ENCODE measurements at places on chromosomes 7 and 10.

- no peak for DNase-seq
Observed at GRCh38 chr10:71520042-71520441, 123.3 kb downstream of the CDH23 start.

- DNase-seq: no peak
Observed at GRCh38 chr10:26977635-26978034, 116.9 kb upstream of the ABI1 start.

DNA sequence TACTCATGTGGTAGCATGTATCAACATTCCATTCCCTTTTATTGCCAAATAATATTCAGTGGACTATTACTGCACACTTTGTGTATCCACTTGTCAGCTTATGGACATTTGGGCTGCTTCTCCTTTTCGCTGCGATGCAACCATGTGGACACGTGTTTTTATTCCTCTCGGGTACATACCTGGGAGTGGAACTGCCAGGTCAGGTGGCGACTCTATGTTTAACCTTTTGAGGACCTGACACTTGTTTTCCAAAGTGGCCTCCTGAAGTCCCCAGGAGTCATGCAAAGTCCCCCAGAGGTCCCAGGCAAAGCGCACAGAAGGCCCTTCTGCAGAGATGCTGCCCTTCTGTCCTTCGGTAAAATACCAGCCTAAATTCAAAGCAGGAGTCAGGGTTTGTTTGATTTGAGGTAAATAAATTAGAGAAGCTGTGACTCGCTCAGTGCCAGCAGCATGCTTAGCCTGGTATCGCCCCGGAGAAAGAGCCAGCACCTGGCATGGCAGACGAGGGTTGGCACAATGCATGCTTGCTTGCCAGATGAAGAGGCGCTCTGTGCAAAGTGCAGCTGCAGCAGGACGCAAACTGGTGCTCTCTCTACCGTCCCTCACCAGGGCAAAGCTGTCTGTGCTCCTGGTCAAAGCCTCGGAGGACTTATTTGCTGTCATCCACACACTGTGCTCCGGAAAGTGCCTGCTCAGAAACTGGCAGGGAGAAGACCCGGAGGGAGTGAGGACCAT is 37.8 kb downstream of the HIPK2 start:
- no peak for DNase-seq

DNA sequence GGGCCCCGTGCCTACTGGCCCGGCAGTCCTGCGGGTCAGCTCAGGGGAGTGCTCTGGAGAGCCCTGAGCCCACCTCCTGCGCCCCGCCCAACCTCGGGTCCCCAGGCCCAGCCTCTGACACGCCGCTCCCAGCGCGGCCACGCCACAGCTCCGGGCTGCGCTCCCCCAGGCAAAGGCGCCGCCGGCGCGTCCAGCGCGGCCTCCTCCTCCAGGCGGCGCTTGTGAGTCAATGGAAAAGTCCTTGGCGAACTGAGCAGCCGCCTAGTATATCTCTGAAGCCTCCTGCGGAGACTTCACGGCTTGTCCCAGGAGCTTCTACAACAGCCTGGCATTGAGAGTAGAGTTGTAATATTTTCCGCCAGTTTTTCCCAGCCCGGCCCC is 29.5 kb upstream of the BMS1 start:
- DNase-seq: peak; percentile 49

DNA sequence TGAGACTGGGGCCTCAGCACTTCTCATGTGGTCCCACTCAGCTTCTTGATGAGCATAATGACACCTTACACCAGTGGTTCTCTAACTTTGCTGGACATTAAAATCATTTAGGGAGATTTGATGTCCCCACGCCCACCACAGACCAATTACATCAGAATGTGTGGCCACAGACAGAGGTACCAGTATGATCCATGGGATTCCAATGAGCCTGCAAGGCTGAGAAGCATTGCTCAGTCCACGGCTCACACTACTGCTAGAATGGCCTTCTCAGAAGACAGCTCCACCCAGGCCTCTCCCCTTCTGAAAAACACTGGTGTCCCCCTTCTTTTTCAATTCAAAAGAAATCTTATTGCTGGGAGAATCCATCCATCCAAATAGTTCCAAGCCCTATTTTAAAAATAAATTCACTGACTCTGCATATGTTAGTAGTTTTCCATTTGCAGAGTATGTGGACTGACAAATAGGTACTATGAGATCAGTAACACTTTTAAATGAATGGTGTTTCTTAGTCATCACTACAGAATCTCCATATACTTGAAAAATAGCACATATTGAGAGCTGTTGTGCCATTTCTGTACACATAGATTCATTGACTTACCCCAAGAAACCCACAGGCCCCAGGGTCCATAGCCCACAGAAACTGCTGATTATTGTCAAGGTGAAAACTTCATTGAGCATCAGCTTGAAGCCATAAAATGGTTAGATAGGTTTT is 34.5 kb upstream of the TECTB start:
- DNase-seq: no peak

GRCh38 chr10:133131053-133131452 is 29.0 kb upstream of the KNDC1 start:
- no peak for DNase-seq
